Heart left ventricle (tissue), 16 donors: ENCODE measurements at places on chromosomes 12 and 14.

- peak; percentile 58 for DNase-seq
Measured at GRCh38 chr14:92568621-92569479, 55.3 kb downstream of the RIN3 start.

GRCh38 chr12:9969673-9970072 is 1.5 kb upstream of the CLEC12A start:
- no peak for DNase-seq

- DNase-seq = no peak
Measured at GRCh38 chr12:28035500-28035899, 63.0 kb upstream of the PTHLH start.

DNA sequence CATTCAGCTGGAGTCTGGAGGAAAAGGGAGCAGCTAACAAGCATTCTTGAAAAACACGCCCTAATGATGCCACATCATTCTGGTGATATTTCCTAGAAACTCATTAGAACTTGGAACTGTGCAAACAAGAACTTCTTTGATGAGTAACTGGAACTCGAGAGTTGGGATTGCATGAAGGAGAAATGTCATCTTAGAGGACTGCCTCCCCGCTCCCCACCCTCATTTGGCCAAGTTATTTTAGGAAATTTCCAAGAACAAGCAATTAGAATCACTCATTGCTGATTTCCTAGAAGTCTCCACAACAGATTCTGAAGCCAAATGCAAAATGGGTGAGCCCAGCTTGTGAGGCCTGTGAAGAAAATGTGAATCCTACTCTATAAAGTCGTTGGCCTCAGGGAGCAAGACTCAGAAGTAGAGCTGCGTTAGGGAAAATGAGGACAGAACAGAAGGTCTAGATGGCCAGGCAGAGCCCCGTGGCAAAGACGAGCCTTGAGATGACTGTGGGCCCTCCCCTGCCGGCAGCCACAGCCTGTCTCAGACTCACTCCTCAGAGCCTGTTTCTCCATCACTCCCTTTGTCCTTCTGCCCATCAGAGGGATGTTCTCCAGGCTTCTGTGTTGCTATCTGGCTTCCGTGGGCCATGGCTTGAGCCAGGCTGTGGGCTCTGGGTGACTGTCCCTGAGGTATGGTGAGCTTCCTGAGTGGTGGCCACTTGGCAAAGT is 38.4 kb downstream of the RTL1 start:
- DNase-seq = no peak

GRCh38 chr12:107917912-107918800 is 143.7 kb downstream of the ASCL4 start:
- no peak for DNase-seq

DNA sequence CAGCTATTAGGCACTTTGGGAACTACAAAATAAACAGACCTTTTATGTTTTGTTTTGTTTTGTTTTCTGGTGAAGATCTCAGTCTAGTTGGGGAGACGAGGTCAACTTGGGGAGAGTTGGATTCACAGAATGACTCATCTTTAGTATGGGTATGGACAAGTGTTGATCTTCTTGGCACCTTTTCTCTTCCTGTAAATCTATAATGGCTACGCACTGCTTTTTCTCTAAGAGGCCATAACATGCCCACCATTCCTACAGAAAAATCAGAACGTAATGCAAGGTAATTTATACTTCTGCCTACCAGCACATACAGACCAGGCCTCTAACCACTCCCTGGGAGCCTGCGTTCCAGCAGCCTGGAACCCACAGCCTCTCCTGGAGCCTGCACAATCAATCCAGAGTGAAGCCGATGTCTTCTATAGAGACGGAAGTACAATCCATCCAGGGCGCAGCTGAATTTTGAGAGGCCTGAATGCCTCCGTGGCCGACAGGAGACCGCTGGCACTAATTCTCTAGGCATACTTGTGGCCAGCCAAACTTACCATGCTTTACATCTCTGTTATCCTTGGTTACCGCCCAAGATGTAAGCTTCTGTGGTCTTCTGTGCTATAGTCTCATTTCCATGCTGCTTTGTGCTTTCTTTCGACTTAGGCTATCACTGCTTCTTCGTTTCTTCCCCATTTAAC is 717 bp downstream of the PPHLN1 start:
- DNase-seq = no peak

DNA sequence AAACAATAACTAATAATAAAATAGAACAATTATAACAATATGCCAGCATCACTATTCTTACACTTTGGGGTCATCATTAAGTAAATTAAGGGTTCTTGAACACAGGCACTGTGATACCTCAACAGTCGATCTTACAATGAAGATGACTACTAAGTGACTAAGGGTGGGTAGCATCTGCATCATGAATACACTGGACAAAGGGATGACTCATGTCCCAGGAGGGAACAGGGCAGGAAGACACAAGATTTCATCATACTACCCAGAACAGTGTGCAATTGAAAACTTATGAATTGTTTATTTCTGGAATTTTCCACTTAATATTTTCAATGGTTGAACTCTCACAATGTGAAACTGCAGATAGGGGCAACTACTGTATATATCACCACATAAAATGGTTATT is 19.7 kb downstream of the TSPAN19 start:
- DNase-seq = no peak

DNA sequence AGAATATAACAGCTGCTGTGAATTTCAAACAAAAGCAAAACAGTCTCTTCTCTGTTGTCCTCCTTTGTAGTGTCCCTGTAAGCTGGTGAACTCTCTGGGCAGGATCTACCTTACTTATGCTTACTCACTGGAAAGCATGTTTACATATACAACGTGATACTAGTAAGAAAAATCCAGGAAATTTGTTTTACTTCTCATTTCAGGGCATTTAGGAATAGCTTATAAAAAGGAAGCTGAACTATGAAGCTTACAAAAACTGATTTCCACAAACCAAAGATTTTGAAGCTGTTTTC is 311.0 kb downstream of the NOVA1 start:
- DNase-seq = no peak

GRCh38 chr14:66234411-66234810 is 251.8 kb upstream of the CCDC196 start:
- no peak for DNase-seq

GRCh38 chr12:80041071-80041470 is 58.3 kb upstream of the OTOGL start:
- DNase-seq = no peak

DNA sequence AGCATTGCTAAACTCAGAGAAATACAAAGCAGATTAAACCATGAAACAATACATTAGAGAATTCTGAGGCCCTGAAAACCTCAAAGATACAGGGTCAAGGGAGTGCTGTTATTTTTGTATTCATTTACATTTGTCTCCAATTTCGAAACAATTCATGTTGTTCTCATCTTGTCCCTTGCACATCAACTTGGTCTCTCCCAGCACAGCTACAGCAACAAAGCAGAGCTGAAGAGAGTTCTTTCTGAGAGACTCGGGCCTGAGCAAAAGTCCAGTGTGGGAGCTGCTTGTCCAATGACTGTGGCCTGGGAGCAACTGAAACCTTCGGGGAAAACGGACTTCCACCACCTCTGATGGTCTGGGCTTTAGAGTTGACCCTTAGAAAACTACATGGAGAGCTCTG is 79.4 kb upstream of the CDKN3 start:
- no peak for DNase-seq

- no peak for DNase-seq
Measured at GRCh38 chr12:62466018-62466593, 520 bp upstream of the MON2 start.

DNA sequence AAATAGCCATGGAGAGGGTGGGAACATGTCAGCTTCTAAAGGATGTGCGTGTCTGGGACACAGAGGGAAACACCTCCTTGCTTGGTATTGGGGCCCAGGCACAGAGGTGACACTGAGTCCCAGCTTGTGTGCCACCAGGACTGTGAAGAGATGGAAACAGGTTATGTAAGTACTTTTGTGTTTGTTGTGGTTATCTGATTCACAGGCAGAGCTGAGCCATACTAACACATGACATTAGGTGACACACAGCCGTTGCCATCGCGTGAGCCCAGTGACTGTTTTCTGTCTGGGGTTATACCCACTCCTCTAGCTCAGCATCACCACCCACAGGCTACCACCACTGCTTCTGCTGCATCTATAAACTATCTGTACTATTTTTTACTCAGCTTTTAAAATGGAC is 12.1 kb upstream of the FLVCR2 start:
- DNase-seq = no peak

GRCh38 chr12:70365648-70366518 is at the start of gene KCNMB4:
Gene KCNMB4, plus strand, starts transcription at chr12:70366290. Its CDS starts 445 bp downstream, at chr12:70366735.
- DNase-seq = peak; percentile 79

DNA sequence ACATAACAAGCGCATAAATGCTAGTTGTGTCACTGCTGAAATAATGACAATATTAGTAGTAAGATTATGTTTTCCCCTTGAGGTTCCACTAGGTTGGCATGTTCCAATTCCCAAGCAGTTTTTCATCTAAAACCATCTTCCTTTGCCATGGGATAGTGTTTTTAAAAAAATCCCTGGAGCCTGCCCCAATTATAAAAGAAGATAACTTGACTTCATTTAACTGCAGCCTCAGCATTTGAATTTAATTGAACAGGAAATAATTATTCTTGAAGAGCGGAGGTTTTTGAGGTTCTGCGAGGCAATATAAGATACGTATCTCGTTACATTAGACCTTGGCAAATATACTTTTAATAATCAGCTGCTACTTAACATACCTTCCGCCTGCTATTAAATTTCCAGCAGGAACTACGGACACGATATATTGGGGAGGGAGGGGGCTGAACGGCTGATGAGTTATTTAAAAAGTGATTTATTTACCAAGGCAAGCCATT is 65.2 kb upstream of the HSPB8 start:
- DNase-seq = no peak

DNA sequence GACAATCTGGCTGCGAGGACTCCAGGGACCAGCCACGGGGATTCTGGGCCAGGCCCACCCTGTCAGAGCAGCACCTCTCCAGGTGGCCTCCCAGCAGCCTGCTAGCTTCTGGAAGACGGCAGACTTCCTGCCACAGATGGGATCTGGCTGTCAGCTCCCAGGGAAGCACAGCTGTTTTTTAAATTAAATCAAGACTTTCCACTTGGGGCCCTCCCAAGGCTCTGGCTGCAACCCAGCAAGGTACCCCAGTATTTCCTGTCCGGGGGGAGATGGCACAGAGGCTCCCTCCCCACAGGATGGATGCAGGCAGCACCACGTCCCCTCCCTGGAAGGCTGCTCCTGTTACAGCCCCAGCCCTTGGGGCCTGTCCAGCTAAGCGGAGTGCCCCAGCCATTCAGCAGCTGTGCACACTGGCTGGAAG is 56.9 kb downstream of the ACTN1 start:
- DNase-seq = no peak
